ENCODE measurements at places on chromosomes 3 and 15. TPM values are rescaled to one million over a fixed set of nuclear protein-coding genes. Genes with fewer than 3 reads are reported as not detected.

C2CD4A gene
- not detected for total RNA-seq

FHIT gene
- total RNA-seq: 18.3 TPM

DPH6 gene
- 20.6 TPM for total RNA-seq

INAFM2 gene
- 23.1 TPM for total RNA-seq

MIX23 gene
- 29.8 TPM for total RNA-seq

CYP11A1 gene
- 5.2 TPM for total RNA-seq

GRCh38 chr3:58660998-58661397 lies 5.6 kb downstream of the FAM3D start:
- no peak for DNase-seq
- H3K27ac ChIP-seq: no peak overlapping the region
- H3K4me1 ChIP-seq: no peaks in the 10 kb centered on the region
- no peak overlapping the region for H3K4me3 ChIP-seq

GRCh38 chr3:108940166-108940565 lies 13.5 kb downstream of the GUCA1C start:
- H3K36me3 ChIP-seq: no peaks in the 10 kb centered on the region
- H3K4me1 ChIP-seq: peaks cover 32% of the 10 kb centered on the region
- no peaks in the 10 kb centered on the region for H3K27me3 ChIP-seq

DNA sequence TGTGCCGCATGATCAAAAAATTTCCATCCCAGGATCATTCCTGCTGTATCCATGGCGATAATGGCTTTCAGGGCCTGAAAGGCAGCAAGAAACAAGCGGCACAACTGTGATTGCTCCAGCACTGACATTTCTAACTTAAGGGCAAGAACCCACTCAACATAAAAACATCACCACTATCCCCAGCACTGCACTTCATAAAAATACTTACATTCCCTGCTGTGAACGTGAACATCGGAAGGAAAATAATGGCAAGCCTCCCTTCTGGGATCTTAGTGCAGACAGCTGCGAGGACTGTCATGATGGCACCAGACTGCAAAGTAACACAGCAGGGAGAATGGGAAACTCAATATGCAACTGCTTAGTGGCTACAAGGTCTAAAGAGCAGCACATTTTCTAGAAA lies 8.1 kb upstream of the MAP6D1 start:
- no peak overlapping the region for H3K27ac ChIP-seq
- H3K4me3 ChIP-seq: no peak overlapping the region
- DNase-seq: no peak
- H3K4me1 ChIP-seq: no peaks in the 10 kb centered on the region

- H3K27ac ChIP-seq: no peak overlapping the region
- DNase-seq: no peak
- peaks cover 3% of the 10 kb centered on the region for H3K27me3 ChIP-seq
- H3K36me3 ChIP-seq: no peaks in the 10 kb centered on the region
These were observed 154.8 kb upstream of the ROBO1 start for GRCh38 chr3:79922633-79923032.

DNA sequence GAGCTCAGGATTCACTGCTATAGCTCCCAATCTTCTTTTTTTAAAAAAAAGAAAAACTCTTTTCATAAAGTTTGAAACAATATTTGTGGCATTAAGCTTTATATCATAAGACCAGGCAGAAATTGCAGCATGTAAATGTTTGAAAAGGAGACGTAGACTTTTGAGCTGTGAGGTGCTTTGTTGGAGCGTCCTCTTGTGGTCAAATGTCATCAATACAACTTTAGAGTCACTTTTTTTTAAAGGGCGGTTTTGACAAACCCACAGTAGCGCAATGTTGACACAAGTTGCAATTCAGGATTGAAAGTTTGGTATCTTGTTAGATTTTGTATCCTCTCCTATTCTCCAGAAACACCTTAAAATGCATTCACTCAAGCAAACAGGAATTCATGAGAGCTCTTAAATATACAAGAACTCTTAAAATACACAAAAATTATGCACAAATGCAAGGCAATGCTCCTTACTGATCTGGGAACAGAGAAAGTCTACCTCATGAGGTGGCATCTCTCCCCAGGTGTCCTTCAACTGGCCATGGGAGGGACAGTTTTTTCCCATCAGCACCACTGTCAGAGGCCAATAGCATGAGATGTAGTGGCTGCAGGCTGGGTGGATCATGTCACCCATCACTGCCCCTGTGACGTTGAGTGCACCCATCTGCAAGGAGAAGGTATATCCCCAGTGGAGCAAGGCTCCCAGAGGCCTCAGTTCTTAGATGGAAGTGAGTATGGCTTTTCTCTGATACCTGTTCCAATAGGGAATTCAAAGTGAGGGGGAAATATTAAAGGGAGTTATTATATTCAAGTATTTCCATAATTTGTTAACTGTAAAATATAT lies 70.7 kb downstream of the ANXA2 start:
- H3K27me3 ChIP-seq: peaks cover 68% of the 10 kb centered on the region
- no peak for DNase-seq
- H3K27ac ChIP-seq: no peak overlapping the region
- peaks cover 38% of the 10 kb centered on the region for H3K4me1 ChIP-seq
- no peak overlapping the region for H3K4me3 ChIP-seq

GRCh38 chr3:160006282-160007163 lies 17.9 kb downstream of the IL12A start:
- no peak for DNase-seq
- H3K4me1 ChIP-seq: peaks cover 6% of the 10 kb centered on the region
- no peak overlapping the region for H3K4me3 ChIP-seq
- H3K27ac ChIP-seq: no peak overlapping the region
- H3K27me3 ChIP-seq: peaks cover under 1% of the 10 kb centered on the region
- H3K36me3 ChIP-seq: no peaks in the 10 kb centered on the region

DNA sequence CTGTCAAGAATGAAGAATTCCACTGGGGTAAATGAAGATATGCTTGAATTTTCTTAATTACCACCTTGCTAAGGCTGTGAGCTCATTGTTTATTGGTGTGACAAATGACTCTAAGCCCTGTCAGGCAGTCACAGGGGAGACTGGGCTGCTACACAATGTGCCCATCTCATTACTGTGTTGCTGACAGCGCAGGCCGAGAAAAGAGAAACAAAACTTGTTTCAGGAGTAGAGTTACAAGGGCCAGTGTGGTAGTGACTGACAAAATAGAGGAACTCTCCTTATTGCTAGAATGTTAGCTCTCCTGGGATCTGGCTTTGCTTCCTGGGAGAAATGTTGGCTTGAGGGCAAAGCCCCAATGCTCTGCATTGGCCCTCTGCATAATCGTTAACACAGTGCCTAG lies 130.4 kb upstream of the CRBN start:
- H3K27me3 ChIP-seq: peaks cover 2% of the 10 kb centered on the region
- H3K4me3 ChIP-seq: no peak overlapping the region
- H3K4me1 ChIP-seq: peaks cover 3% of the 10 kb centered on the region
- DNase-seq: no peak
- no peaks in the 10 kb centered on the region for H3K36me3 ChIP-seq
- H3K27ac ChIP-seq: no peak overlapping the region

- H3K27me3 ChIP-seq: peaks cover 27% of the 10 kb centered on the region
- no peak overlapping the region for H3K4me3 ChIP-seq
- DNase-seq: no peak
These were observed 92.8 kb upstream of the UBE2E1 start for GRCh38 chr3:23712656-23713559.

- H3K36me3 ChIP-seq: no peaks in the 10 kb centered on the region
- peak overlapping the region; percentile 92 for H3K4me3 ChIP-seq
- peaks cover 30% of the 10 kb centered on the region for H3K4me1 ChIP-seq
- H3K27ac ChIP-seq: peak overlapping the region; percentile 99
These were observed 993 bp upstream of the SIAH2 start for GRCh38 chr3:150763841-150764483.

- no peaks in the 10 kb centered on the region for H3K4me1 ChIP-seq
- no peak overlapping the region for H3K27ac ChIP-seq
- no peaks in the 10 kb centered on the region for H3K36me3 ChIP-seq
- peaks cover 25% of the 10 kb centered on the region for H3K27me3 ChIP-seq
- no peak overlapping the region for H3K4me3 ChIP-seq
These were observed 63.3 kb downstream of the RPLP1 start for GRCh38 chr15:69515926-69516325.
